Right kidney (tissue), 9 donors: ENCODE measurements at places on chromosomes 13 and 19.

- DNase-seq: no peak
These were observed at the start of gene FFAR1 for GRCh38 chr19:35347171-35347929. Gene FFAR1, plus strand, starts transcription at chr19:35347902. Its CDS starts 3,650 bp downstream, at chr19:35351552.

DNA sequence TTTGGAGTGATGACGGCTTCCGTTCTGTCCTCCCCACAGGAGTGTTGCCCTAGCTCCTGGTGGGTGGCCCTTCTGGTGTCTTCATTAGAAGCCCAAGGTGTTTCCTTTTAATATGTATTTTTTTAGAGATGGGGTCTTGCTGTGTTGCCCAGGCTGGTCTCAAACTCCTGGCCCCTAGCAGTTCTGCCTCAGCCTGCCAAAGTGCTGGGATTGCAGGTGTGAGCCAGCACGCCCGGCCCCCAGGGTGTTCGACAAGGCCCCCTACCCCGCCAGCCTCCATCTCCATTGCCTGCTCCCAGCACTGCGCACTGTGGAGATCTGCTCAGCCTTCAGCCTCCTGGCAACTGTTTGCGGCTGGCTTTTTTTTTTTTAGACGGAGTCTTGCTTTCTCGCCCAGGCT lies 31.2 kb downstream of the BTBD2 start:
- DNase-seq: no peak

DNA sequence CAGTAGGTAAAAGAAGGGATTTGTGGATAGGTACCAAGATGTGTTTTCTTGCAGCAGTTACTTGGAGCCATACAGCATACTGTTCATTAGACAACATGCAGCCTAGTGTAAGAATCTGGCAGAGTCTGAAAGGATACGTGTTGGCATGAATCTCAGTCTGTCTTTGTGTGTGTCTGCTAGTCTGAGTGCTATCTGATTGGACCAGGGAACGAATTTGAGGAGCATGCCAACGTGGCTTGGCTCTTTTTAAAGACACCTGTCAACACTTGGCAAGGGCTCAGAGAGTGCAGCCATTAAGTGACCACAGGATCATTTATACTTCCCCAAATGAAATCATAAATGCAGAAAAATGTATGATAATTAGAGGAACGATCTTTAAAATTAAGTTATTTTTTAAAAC lies 27.6 kb upstream of the ATXN8OS start:
- DNase-seq: no peak

DNA sequence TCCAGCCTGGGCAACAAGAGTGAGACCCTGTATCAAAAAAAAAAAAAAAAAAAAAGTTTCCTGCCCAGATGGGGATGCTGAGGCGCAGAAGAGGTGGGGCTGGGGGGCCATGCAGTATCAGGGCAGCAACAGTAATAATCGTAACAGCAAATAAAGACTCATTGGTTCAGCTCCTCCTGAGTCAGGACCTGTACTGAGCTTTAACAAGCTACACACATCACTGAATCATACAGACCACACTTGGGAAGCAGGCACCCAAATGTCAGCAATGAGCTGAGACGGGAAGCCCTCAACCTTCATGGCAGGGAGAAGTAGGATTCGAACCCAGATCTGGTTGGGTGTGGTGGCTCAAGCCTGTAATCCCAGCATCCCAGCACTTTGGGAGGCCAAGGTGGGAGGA lies 10.6 kb upstream of the DPF1 start:
- no peak for DNase-seq

DNA sequence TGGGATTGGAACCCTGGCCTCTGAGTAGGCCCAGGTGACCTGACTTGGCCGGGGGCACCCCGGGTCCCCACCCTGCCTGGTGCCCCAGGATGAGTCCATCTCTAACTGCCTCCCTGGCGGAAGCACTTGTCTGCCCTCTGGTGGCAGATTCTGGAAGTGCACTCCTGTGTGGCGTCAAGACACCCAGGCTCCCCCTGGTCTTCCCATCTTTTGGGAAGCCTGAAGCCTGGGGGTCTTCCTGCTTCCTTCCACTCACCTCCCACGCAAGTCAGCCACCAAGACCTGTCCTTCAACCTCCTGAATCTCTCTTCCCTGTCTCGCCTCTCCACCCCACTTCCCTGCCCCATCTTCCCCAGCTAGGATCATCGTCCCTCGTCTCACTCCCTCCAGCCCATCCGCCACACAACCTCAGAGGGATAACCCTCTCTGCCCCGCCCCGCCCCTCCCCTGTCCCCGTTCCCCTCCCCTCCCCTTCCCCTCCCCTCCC lies 7.4 kb downstream of the RABAC1 start:
- DNase-seq: peak; percentile 75

GRCh38 chr19:3302755-3303154 lies 63.6 kb upstream of the NFIC start:
- DNase-seq: no peak

GRCh38 chr13:93672996-93673395 lies 446.4 kb downstream of the GPC6 start:
- no peak for DNase-seq

GRCh38 chr13:20460761-20461160 lies 64.9 kb downstream of the CRYL1 start:
- DNase-seq: no peak

GRCh38 chr13:110942248-110942981 lies 27.5 kb upstream of the ANKRD10 start:
- no peak for DNase-seq

- no peak for DNase-seq
These were observed 44.5 kb upstream of the PCDH8 start for GRCh38 chr13:52892925-52893324.

- DNase-seq: no peak
These were observed 1183.3 kb downstream of the SLITRK1 start for GRCh38 chr13:82698941-82699340.

- no peak for DNase-seq
These were observed 23.3 kb downstream of the RBM26 start for GRCh38 chr13:79382545-79383275.

- no peak for DNase-seq
These were observed 429.4 kb downstream of the DCT start for GRCh38 chr13:94050039-94050438.

DNA sequence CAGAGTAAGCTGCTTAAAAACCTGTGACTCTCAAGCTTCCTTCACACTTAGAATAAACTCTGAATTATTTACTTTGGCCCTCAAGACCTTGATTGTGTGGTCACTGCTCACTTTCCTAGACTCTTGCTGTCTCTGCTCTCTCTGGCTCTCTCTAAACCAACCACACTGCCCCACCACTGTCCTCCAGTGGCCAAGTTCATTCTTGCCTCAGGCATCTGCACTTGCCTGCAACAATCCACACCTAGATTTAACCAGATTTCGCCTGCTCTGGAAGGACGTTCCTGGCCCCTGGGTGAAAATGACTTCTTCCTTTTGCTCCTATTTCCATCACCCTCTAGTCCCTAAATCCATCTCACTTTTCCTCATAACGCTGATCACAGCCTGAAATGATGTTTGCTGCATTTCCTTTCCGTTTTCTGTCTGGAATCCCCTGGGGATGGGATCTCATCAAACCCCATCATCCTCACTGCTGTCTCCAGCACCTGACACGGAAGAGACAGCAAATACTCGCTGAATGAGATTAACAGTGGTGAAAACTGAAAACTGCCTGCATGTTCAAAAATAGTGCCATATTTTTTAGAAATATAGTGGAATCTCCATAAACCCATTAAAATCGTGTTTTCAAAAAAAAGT lies 232.6 kb downstream of the UQCRFS1 start:
- no peak for DNase-seq

- no peak for DNase-seq
These were observed 49.8 kb upstream of the SLC7A9 start for GRCh38 chr19:32919365-32919764.

GRCh38 chr13:101868585-101869469 lies 416.4 kb downstream of the ITGBL1 start:
- DNase-seq: no peak

DNA sequence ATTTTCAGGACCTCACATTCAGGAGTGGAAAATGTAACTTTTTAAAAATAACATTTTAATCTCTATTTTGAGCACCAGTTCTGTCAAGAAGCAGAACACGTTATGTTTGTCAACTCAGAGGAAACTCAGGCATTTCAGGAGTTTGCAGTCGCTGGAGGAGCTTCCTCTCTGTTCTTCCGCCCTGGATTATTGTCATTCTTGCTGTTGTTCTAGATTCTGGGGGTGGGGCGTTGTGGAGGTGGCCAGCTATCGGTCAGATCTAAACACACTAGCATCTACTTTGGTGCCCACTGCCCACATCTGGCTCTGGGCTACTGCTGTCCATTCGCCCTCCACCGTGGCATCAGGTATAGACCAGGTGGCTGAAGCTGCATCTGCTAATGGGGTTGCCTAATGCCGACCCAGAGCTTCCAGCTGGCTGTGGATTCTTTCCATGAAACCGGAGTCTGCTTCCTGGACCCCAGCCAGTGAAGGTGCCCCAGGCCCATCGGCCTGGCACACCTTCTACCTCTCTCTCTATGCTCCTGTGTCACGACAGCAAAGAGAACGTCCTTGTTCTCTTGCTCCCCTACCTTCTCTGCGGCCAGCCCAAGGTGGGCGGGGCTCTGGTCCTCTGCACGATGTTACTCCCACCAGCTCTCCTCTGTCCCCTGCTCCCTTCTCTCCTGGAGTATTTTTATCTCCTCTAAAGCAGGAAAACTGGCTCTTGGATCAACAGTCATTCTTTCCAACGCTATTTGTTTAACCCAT lies 36.7 kb upstream of the DGKH start:
- DNase-seq: peak; percentile 6

- DNase-seq: no peak
These were observed 74.8 kb downstream of the ZNF536 start for GRCh38 chr19:30446850-30447552.

GRCh38 chr13:34815526-34815925 lies 126.5 kb upstream of the NBEA start:
- DNase-seq: no peak

DNA sequence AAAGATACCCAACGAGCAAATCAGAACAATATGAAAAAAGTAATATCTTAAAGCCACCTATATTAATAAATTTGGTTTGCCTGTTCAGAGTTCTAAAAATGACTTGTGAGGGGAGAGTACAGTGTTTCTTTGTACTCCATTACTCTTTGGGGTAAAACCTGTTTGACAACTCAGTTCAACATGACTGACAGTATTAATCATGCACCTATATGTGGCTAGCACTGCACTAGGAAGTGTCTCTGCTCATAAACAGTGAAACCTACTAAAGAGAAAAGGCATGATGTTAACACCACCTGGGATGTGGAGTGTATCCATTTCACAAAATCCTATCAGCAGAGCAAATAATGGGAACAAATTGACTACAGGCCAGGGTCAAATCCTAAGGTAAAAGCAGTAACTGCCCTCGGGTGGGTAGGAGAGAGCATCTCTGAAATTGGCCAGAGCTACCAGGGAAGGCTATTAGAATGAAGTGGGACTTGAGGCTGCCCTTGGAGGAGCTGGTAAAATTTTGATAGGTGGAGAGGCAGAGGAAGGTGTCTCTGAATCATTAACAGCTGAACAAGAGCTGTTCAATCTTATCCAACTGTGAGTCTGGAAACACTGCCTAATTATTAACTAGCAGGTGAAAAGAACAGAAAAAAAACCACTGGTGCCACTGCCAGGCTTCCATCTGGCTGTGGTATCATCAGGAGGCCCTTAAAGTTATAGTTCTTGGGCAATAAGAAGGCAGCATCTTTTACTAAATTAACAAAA lies 365.1 kb downstream of the DNAJC15 start:
- DNase-seq: peak; percentile 38

DNA sequence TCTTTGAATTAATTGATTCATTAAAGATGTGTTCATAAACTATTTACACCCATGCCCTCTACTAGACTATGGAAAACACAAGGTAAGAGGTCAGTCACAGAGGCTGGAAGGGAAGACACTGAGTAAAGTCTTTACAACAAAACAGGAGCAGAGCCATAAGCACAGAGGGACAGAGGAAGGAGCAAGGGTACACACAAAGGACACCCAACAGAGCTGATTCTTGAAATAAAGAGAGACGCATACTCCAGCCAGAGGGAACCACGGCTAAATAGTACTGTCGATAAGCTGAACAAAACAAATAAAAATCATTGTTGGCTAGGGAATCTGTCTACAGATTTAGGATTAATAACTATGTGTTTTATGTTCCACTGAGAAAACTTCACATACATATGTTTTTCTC lies 289.2 kb downstream of the EFNB2 start:
- no peak for DNase-seq

GRCh38 chr19:33674626-33675367 lies 53.0 kb downstream of the CHST8 start:
- DNase-seq: no peak

GRCh38 chr19:8482696-8483095 lies 19.7 kb downstream of the PRAM1 start:
- DNase-seq: no peak

- DNase-seq: no peak
These were observed 4.4 kb downstream of the CHMP2A start for GRCh38 chr19:58550362-58551122.
